D721Med (cell line): ENCODE measurements at places on chromosomes 6 and 20.

DNA sequence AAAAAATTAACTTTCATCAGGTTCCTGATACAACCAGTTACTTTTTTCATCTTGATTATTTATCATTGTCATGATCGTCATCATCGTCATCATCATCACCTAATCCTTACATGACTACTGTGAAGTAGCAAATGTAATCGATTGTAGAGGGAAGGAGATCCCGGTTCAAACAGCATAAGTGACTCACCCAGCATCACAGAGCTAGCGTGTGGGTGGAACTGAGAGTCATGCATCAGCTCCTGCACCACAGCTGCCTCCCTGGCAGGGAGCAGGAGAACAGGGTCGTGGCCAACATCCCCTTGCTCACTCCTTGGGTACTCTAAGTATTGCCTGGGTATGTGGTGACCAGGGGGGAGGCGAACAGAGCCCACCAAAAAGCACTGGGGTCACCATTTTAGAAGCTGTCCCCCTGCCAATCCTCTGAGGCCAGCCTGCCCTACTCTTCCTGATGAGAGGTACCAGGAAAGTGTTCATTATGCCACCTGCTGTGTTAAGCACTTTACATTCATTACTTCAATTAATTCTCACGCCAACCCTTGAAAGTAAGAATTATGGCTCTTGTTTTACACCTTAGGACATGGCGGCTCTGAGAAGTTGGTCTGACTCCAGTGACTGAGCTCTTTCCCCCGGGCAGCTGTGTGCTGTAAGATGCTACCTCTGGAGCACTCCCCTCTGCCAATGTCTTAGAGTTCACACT, 425.2 kb downstream of the CD83 start:
- DNase-seq: no peak

- no peak for DNase-seq
Measured at GRCh38 chr20:58133020-58133808, 95.2 kb downstream of the ANKRD60 start.

DNA sequence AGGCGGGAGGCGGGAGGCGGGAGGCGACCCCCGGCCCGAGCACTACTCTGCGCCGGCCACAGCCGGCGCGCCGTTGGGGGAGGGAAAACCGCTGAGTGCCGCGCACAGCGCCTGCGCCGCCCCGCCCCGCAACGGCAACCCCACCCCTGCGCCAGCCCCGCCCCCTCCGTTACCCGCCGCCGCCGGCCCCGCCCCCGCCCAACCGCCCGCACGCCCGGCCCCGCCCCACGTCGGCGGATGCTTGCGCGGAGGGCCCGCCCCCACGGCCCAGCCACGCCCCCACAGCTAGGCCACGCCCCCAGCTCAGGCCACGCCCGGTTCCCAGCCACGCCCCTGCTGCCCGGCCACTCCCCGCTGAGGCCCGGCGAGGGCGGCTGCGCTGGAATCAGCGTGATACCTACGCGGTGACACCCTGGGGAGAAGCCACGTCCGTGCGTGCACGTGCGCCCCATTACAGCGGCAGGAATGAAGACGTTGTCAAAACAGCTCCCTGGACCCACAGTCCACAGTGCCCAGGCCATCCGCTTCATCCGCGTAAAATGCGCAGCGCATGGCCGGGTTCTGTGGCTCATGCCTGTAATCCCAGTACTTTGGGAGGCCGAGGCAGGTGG, at the start of gene TCFL5:
Gene TCFL5 (minus strand): TSS at position 97 of the 611 bp plus-strand sequence. CDS start 152 bp downstream, outside the sequence.
- no peak for DNase-seq

GRCh38 chr6:168560126-168560525, 119.1 kb downstream of the SMOC2 start:
- DNase-seq: no peak

GRCh38 chr6:1436334-1437306, 47.2 kb downstream of the FOXF2 start:
- peak; percentile 64 for DNase-seq

- DNase-seq: no peak
Measured at GRCh38 chr6:147689398-147689797, 180.9 kb downstream of the SAMD5 start.

- no peak for DNase-seq
Measured at GRCh38 chr6:141736104-141736503, 396.6 kb upstream of the GJE1 start.

DNA sequence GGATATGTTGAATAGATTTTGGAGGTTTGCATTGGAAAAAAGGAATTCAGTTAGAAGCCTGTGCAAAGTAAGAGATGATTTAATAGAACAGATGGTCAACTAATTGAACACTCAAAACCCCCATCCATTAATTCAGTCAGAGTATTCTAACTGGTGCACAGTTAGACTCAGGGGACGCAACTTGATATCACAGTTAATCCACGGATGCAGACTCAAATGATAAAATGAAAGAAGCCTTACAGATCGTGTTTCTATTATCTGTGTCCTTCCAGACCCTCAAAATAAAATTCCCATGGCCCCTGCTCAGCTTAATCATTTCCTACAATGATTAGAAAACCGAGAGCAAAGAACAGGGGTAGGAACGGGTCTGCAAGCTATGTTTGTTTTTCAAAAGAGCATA, 45.4 kb upstream of the DTNBP1 start:
- no peak for DNase-seq

- no peak for DNase-seq
Measured at GRCh38 chr6:152167641-152168603, 360.4 kb downstream of the ESR1 start.

DNA sequence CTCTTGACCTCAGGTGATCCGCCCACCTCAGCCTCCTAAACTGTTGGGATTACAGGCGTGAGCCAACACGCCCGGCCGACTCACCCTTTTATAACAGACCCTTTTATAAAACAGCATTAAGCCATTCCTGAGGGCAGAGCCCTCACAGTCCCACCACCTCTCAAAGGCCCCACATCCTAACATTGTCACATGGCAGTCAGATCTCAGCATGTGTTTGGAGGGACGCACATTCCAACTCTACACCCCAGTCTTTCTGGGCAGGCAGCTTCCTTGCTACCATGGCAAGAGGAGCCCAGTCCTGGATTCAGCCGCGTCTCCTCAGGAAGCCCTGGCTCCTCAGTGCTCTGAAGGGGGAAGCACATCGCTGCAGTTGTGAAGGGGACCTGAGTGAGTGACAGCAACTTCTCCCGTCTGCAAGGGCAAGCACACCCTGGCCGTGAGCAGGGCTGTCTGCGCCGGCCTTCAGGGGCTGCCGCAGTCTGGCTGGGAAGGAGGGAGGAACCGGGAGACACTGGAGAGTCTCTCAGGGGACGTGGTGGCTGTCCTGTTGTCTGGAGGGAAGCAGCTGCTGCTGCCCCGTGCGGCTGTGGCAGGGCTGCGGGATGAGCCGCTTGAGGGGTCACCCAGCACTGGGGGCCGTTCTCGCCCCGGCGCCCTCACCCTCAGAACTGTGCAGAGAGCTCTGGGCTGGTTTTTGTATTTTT, 15.9 kb downstream of the OSBPL2 start:
- no peak for DNase-seq

DNA sequence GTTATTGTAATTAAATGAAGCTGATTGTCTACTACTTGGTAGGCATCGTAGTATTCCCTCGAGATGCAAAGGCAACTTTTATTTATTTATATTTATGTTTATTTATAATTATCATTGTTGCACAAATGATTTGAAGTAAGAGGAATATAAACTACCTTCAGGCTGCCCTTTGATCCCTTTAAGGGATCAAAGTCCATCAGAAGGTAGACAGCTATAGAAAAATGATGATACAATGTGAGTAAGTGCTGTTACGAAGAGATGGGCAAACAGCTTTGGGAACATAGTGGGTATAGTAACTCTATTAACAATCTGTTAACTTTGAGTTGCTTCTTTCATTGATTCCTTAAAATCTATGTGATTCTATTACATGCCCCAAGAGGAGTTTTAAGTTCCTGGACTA, 512.8 kb upstream of the CITED2 start:
- DNase-seq: no peak

- no peak for DNase-seq
Measured at GRCh38 chr6:53464927-53465460, 79.9 kb downstream of the GCLC start.

GRCh38 chr6:10528158-10528981, 7.2 kb downstream of the GCNT2 start:
- no peak for DNase-seq

GRCh38 chr6:159512104-159512503, 180.9 kb downstream of the SOD2 start:
- DNase-seq: no peak

- no peak for DNase-seq
Measured at GRCh38 chr6:132819405-132820161, 5.2 kb downstream of the RPS12 start.

DNA sequence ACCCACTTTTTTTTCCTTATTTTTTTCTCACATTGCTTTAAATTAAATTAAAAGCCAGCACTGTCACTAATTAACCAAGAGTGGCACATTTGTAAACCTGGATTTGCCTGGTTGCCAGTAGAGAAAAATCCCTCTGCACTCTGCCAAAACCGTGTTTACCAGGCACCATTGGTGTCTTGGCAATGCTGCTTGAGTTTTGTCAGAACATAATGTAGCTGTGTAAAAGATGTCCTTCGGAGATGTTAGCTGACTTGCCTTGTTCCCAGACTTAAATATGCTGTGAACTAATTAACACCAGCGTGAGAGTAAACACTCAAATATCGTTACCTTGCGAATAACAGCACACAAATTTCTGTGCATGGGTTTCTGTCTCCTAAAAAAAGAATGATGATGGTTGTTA, 694.9 kb upstream of the ID4 start:
- DNase-seq: no peak

GRCh38 chr20:48706116-48706656, 121.6 kb downstream of the PREX1 start:
- no peak for DNase-seq

DNA sequence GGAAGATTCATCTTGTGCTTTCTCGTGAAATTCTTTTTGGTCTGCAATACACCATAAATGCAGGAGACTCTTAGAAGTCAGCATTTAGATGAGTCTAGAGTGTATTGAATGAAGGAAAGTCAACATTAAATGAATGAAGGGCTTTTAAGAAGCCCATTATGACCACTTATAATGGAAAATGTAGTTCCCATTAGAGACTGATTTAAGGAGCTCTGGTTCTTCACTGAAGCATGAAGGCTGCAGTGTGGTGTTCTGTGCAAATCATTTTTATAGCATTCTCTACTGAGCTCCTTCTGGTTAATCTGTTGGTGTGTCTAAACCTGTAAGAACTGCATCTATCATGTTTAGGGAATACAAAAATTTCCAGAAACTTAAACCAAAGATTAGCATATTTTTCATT, 19.7 kb downstream of the NCOA7 start:
- no peak for DNase-seq

GRCh38 chr6:75429061-75429703, 64.4 kb downstream of the FILIP1 start:
- no peak for DNase-seq

DNA sequence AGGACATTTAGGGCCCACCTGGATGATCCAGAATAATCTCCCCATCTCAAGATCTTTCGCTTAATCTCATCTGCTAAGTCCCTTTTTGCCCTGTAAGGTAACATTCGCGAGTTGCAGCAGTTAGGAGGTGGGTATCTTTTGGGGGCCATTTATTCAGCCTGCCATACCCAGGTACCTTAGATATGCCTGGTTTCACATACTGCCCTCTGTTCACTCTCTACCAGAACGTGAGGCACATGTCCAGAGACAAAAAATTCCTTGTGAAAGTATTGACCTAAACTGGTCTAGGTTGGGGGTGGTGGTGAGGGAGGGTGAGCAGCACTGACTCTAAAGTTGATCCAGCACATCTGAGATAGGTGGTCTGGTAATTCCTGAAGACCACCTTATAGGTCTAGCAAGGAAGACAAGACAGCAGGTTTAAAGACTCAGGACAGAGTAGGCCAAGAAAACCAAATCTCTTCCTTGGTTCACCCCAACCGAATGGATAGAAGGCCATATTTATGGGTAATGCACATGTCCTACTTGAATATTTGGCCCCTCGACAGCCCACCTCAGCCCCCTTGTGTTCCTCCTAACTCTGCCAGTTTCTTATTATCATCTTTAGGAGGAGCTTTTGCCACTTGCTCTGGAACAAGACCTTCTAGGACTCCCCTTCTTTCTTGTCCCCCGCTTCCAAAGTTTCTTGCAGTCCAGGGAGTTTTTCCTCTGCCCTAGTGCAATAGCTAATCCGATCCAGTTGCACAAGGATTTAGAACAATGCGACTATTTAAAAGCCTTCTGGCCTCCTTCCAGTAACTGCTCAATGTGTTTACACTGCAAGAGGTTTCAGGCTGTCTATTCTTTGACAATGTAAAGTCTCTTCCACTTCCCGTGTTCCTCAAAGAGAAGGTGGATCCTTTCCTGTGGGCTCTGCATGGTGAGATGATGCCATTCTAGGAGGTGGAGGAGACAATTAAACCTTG, 213.0 kb upstream of the LAMP5 start:
- DNase-seq: no peak

DNA sequence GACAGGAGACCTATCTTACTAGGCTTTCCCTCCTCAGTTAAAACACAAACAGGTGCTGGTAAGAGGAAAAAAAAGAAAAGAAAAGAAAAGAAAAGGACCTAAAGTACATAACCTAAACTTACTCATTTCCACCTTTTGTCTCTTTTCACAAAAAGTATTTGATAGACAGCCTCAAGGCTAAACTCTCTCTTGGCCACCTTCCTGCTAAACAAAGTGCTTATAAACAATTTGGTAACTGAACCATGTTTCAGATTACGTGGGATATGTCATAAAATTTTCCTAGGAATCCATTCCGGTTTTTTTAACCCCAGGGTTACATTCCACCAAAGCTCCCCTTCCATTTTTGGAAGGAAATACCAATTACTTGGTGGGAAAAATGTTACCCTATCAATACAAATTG, 109.0 kb downstream of the PRND start:
- no peak for DNase-seq
